IMR-90 (cell line): ENCODE measurements at places on chromosomes 5 and 9. TPM values are rescaled to one million over a fixed set of nuclear protein-coding genes. Genes with fewer than 3 reads are reported as not detected.

The F2R gene
- total RNA-seq = 85.7 and 96.7 TPM in 2 replicates

The POU5F2 gene
- 1.1 and 1.4 TPM in 2 replicates for total RNA-seq

The FSTL4 gene
- total RNA-seq = 0.18 TPM in 1 of 2 replicates, not detected in the other

The PCDHB4 gene
- under 0.01 TPM in 1 of 2 replicates, not detected in the other for total RNA-seq

The GALNT12 gene
- total RNA-seq = 2.5 TPM in 2 replicates

- no peak for DNase-seq
Measured at GRCh38 chr5:172005708-172006320, 624 bp downstream of the FBXW11 start.

GRCh38 chr9:22067196-22067595 is 58.1 kb upstream of the CDKN2B start:
- DNase-seq = peak; percentile 48

DNA sequence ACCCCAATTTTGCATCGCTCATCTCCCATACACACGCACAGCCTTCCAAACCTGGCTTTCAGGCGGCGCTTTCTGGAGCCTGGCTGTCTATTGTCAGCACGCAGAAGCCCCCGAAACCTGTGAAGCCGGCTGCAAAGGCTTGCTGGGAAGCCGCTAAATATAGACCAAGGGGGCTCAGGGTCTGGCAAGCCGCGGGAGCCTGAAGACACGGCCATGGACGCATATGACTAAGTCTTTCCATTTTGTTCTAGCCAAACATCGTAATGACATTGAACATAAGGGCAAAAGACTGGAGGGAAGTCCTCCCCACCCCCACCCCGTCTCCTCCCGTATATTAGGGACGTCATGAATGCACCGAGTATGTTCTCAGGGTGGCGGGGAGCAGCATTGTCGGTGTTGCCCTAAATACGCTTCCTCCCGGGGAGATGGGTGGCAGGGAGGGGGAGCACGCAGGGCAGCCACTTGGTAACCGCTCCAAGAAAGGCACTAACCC is 1.1 kb downstream of the CTNND2 start:
- no peak for DNase-seq

- no peak for DNase-seq
Measured at GRCh38 chr5:111961862-111962261, 204.9 kb upstream of the NREP start.

DNA sequence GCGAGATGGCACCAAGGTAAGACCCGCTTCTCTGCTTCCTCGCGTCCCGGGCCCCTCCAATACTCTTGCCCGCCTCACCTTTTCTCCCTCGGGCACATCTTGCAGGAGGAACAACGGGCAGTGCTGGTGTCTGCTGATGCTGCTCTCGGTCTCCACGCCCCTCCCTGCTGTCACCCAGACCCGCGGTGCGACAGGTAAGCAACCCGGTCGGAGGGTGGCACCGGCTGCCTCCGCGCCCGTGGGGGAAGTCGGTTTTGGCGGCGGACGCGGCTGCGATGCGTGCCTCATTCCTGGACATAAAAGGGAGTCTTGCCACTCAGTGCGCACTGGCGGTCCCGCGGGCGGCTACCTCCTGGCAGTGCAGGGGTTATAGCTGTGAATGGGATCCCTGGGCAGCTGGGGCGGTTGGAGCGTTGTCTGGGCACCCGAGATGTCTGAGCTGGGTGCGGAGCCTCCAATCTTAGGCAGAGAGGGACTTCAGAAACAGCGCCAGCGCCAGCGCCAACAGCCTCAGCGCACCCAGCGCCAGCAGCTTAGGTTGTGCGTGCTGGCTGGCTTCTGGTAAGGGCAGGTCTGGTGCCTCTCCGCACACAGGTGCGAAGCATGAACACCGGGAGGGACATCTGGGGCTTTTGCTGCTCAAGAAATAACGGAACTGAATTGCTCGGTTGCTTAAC is 488 bp downstream of the COL15A1 start:
- DNase-seq = no peak

GRCh38 chr5:106481374-106481773 is 1189.4 kb downstream of the EFNA5 start:
- peak; percentile 35 for DNase-seq

GRCh38 chr5:54655761-54656160 is 138.2 kb downstream of the SNX18 start:
- DNase-seq = no peak

- DNase-seq = no peak
Measured at GRCh38 chr9:14909961-14910805, at the start of gene FREM1. FREM1 (minus strand) TSS chr9:14910428; CDS start chr9:14868977, 41,451 bp downstream.
